ENCODE measurements at places on chromosomes 16 and 17. TPM values are rescaled to one million over a fixed set of nuclear protein-coding genes. Genes with fewer than 3 reads are reported as not detected.

The SLC38A8 gene
- not detected for polyA plus RNA-seq

The PSME3IP1 gene
- polyA plus RNA-seq, result 64.6 TPM

DNA sequence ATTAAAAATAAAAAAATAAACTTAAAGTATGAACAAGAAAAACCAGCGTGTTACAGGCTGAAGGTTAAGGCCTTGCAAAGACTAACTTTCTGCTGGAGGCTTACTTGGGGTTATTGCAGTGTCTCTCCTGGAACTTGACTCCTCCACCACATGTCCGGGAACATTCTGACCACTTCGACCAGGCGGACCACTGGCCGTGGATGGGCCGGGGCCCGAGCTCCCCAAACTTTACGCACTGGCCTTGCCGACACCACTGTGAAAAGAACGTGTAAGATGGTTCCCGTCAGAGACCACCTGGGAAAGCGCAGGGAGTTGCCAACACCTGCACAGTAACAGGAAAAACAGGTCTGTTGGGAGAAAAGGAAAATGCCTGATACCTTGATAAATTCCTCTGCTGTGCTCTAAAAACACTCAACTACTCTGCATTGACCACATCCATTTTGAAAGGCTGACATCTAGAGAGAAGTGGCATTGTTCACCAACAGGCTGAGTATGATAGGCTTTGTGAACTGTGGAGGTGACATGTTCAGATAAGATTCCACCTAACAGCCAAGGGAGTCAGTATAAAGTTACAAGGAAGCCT, 99.1 kb downstream of the ADAMTS18 start:
- DNase-seq, result no peak

The KRTAP4-1 gene
- polyA plus RNA-seq, result not detected

GRCh38 chr16:3140603-3141427, 6.0 kb downstream of the ZNF213 start:
- DNase-seq, result no peak

DNA sequence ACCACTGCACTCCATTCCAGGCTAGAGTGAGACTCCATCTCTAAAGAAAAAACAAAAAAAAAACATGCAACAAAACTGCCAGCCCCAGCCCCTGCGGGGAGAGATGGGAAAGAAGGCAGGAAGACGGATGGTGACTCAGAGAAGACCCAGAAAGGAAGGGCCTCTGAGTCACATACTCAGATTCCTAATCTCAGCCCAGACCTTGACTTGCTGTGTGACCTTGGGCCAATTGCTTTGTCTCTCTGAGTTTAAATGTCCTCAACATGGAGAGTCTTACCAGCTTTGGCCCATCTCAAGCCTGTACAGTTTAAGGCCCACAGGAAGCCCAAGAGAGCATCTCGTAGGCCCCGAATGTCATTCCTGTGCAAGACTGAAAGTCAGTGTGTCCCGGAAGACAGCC, 86.5 kb upstream of the LHX1 start:
- peak; percentile 82 for DNase-seq

The GABARAP gene
- 978 TPM for polyA plus RNA-seq

- DNase-seq, result no peak
Observed at GRCh38 chr16:28504707-28505404, 1.8 kb downstream of the IL27 start.

DNA sequence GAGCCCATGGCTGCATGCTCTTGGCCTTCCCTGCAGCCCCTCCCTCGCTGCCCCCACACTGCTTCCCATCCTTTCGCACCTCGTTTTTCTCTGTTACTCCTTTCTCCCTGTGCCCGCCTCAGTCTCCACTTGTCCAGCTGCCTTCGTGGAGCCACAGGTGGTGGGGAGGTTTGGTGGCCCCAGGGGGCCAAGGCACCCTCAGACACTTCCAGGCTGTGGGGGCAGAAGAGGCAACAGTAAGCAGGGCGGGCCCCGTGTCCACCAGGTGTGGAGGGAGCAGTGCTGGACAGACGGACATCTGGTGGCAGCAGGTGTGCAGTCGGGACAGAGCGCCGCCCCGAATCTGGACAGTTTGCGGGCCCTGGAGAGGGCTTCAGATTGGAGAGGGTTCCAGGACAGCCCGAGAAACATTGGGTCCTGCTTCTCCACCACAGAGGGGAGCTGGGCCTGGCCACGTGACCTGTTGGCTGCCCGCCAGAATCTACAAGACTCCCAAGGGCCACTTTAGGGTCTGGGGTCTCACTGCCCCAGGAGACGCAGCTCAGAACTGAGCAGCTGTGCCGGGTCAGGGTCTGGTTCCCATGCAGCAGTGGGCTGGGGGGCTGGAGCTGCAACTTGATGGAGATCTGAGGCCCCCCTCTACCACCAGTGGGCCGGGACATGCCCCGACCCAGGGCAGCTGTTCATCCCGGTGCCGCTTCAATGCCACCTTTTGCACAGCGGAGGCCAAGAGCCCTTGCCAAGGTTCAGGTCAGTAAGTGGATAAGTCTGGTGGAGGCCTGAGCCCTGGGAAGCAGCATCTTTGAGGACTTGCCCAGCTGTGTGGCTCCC, 22.8 kb downstream of the BAHCC1 start:
- DNase-seq, result no peak

DNA sequence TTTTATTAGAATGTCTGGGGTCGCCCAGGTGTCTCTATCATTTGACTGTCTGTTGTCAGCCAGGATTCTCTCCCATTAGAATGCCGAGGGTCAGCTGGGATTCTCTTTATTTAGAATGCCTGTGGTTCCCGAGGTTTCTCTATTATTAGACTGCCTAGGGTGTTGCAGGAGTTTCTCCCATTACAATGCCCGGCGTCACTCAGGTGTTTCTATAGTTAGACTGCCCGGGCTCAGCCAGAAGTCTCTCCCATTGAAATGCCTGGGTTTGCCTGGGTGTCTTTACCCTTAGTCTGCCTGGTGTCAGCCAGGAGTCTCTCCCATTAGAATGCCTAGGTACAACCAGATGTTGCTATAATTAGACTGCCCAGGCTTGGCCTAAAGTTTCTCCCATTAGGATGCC, 2252.0 kb downstream of the TP53TG3F start:
- no peak for DNase-seq

- peak; percentile 10 for DNase-seq
Observed at GRCh38 chr17:80545499-80545826, 825 bp downstream of the RPTOR start.

- DNase-seq, result peak; percentile 23
Observed at GRCh38 chr16:14309001-14309886, 238.1 kb downstream of the MRTFB start.

Data from fibroblast of lung (primary cell).